ENCODE measurements at places on chromosomes 11 and 22.
A peak's percentile ranks its signal among the peaks of the same experiment; 100 is the strongest.

- DNase-seq: no peak
Observed at GRCh38 chr11:40816976-40817375, 642.5 kb downstream of the LRRC4C start.

- no peak for DNase-seq
Observed at GRCh38 chr22:35629406-35630216, 12.5 kb upstream of the MB start.

DNA sequence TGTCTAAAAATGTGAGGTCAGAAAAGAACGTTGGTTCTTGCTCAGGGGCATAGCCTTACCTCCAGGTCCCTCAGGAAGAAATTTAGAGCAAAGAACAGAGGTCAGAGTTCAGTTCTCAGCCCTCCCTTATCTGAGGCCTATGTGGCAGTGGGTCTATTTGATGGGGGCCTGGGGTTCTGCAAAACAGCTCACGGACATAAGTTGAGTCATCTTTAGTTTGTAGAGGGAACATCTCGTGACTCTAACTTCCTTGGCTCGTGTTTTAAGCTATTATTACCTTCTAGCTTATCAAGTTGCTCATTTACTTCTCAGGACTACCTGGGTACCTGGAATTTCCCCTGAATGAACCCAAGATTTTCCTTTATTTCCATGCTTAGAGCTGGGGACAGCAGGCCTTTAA, 91.3 kb upstream of the AMOTL1 start:
- DNase-seq: no peak

DNA sequence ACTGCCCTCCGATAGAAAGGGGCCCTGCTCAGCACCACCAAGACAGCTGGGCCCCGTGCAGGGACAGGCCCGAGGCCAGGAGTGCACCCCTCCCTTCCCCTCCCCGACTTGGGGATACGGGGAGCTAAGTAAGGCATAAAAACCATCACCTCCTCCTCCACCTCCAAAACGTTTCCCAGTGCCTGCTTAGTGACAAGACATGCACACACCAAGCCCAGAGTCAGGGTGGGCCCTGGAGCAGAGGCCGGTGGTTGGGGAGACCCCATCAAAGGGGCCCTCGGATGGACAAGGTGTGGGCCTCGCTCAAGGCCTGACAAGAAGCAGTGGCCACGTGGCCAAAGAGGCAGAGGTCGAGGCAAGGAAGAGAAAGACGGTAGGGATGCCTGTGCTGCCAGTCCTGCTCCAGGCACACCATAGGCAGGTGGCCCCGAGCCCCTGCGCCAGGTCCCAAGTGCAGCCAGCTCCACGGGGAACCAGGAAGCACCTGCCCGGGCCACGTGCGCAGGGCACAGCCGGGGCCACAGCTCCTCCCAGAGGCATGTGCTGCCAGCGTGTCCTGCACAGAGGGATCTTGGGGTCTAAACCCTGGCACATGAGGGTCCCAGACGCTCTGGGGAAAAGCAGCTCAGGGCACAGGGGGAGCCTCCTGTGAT, 53.0 kb downstream of the BRD1 start:
- no peak for DNase-seq

GRCh38 chr11:94171693-94172440, 43.2 kb downstream of the PANX1 start:
- DNase-seq: no peak

GRCh38 chr11:85137597-85137996, 489.5 kb downstream of the DLG2 start:
- no peak for DNase-seq

GRCh38 chr22:41286639-41287091, 678 bp upstream of the RANGAP1 start:
- peak; percentile 24 for DNase-seq

DNA sequence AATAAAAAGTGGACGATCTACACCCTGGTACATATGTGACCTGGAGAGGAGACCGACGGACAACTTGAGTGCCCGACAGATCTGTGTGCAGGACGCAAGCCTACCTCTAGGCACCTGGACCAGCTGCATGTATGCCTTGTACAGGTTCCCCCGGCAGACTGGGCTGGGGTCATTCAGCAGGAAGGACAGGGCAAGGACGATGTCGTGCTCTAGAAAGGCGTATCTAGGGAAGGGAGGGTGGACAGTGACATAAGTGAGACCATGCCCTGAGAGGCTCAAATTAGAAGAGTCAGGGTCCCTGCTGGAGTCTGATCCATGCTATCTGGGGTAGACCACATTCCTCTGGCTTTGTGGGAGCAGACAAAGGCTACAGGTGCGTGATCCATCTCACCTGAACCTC, 7.9 kb downstream of the RSPH14 start:
- DNase-seq: no peak

DNA sequence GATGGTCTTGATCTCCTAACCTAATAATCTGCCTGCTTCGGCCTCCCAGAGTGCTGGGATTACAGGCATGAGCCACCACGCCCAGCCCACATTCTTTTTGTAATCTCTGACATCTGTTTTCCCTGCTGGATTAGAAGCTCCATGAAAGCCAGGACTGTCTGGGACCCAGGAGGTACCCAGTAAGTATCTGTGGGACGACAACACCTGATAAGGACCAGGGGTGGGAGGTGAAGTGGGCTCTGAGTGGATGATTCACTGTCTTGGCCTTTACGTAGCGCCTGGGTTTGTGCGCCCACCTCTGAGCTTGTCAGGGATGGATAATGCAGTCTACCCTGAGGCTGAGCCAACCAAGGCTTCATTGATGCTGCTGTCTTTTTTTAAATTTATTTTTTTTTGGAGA, 118.8 kb downstream of the ABTB2 start:
- no peak for DNase-seq

DNA sequence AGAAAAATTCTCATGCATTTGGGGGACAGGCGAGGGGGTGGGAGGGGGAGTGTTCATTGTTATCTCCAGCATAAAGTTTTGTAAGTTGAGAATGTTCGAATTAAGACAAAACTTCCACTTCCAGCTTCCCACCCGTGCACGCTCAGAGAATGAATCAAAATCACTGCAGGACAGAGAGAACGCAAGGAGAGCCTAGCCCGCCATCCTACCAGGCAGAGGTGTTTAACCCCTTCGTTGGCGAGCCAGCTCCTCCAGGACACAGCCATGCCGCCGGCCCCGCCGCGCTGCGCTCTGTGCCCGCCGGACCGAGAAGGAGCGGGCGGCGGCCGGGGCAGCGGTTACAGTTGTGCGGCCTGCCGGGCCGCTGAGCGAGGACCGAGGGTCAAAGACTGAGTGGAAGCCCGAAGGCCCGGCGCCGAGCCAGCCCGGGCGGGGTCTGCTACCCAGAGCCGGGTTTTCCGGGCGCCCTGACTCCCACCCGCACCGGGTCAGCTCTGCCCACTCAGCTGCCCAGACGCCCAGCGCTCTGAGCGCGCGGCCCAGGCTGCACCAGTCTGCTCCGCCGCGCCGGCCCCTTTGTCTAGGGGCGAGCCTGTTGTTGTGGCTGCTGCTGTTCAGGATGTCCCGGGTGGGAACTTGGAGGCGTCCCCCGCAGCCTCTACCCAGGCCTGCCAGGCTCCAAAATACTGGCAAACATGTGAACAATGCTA, at the start of gene NOX4:
Gene NOX4 (minus strand): TSS at position 395 of the 710 bp plus-strand sequence. CDS start 129 bp downstream, at position 266.
- no peak for DNase-seq

DNA sequence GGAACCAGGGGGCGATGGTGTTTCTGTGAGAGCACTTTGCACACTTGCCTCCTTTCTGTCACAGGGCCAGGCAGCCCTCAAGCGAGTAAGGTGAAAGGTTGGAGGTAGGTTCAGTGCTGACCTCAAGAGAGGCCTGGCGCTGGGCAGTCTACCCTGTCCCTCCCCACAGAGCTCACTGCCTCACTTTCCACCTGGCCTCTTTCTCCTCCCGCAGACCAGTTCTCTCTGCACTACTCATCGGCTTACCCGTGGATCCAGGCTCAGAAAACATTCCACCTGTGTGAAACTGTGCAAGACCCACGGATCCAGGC, 16.8 kb downstream of the APOL5 start:
- no peak for DNase-seq

GRCh38 chr11:79845002-79845709, 404.3 kb upstream of the TENM4 start:
- no peak for DNase-seq

- DNase-seq: no peak
Observed at GRCh38 chr11:30852645-30853044, 266.5 kb upstream of the MPPED2 start.

DNA sequence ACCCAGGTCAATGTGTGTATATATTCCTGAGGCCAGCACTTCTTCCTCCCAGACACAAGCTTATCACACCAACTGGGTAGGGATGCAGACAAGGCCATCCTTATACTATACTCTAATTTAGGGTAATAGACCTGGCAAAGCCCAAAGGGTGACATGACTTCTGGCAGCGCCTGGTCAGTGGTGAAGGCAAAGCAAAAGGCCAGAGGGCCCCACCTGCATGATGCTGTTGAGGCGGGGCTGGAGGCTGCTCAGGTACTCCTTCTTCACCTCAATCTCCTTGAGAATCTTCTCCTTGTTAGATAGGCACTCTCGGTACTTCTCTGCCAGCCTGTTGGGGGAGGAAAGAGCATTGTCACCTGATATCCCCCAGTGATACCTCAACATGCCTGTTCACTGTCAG, 17.1 kb downstream of the THOC5 start:
- DNase-seq: no peak

- DNase-seq: no peak
Observed at GRCh38 chr22:45210577-45210976, 30.1 kb downstream of the KIAA0930 start.

GRCh38 chr11:33989461-33989860, 62.1 kb upstream of the CAPRIN1 start:
- DNase-seq: no peak

GRCh38 chr22:25045159-25045558, 92.6 kb downstream of the KIAA1671 start:
- no peak for DNase-seq

DNA sequence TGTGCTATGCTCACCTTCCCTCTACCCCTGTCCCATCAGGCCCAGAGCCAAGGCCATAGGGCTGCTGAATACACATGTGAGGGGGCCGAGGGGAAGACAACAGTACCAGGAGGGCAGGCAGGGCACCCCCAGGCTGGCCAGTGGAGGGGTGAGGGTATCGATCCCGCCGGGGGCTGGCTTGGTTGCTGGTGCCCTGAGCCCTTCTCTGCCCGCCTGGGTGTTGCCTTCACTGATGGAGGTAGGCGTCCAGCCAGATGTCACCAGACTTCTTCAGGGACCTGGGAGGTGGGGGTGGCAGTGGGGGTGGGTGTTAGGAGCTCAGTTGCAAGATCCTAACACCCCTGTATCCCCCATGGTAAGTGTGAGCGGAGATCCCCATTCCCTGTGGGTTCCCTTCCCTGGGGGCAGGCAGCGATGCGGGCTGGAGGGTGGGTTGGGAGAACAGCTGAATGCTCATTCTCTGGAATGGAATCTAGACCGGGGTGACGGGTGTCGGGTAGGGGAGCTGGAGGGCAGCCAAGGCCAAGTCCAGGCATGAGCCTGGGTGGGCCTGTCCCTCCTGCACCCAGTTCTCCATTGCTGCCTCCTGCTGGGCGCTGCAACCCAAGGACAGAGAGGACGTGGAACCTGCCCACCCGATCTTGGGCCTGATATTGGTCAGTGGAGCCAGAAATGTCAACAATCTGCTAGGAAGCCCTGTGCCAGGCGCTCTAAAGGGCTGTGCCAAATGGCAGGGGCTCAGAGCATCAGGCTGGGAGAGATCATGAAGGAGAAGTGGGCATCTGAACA, 17.6 kb downstream of the FADS3 start:
- no peak for DNase-seq

DNA sequence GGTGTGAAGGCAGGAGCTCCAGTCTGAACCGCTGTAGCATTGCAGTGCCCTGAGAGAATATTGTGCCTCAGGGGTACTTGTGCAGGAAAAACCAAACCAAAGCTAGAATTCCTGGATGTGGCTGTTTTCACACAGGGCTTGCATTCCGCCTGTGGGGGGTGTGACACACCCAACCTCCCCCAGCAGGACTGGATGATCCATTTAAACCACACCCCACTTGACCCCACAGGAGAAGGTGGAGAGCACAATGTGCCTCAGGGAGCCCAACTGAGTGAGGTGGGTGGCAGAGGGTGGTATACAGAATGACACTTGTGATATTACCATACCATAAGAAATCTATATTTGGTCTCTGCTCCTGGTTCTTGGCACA, 66.9 kb upstream of the SLC22A12 start:
- DNase-seq: no peak

GRCh38 chr11:128503245-128503991, 83.9 kb downstream of the ETS1 start:
- DNase-seq: peak; percentile 30

- DNase-seq: no peak
Observed at GRCh38 chr11:128766591-128767081, 72.8 kb downstream of the FLI1 start.

- no peak for DNase-seq
Observed at GRCh38 chr22:48574776-48575617, 1252.7 kb downstream of the BRD1 start.

- DNase-seq: no peak
Observed at GRCh38 chr11:10645212-10645795, 48.3 kb downstream of the IRAG1 start.

DNA sequence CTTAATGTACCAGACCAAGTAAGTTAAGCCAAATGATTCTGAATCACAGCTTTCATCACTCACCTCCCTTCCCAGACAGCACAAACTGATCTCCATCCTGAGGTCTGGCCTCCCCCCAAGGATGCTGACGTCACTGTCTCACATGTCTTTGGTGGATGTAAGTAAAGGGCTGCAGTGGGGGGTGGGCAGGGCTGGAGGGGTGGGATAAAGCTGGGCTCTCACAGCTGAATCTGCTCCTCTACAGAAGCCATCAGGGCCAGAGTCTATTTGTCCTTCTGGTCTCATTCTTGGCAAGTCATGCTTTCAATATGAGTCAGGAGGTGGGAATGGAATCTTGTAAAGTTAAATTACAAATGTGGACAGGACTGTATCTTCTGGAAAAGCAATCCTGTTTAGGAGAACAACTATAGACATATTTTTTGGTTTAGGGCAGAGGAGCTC, 32.7 kb downstream of the P4HA3 start:
- no peak for DNase-seq

- DNase-seq: no peak
Observed at GRCh38 chr22:36335621-36336020, 52.1 kb downstream of the MYH9 start.

GRCh38 chr22:41779929-41780505, 20.5 kb upstream of the CCDC134 start:
- no peak for DNase-seq

GRCh38 chr11:103601225-103601846, 435.1 kb upstream of the DDI1 start:
- no peak for DNase-seq

GRCh38 chr22:37636949-37637273, 2.6 kb upstream of the SH3BP1 start:
- no peak for DNase-seq

DNA sequence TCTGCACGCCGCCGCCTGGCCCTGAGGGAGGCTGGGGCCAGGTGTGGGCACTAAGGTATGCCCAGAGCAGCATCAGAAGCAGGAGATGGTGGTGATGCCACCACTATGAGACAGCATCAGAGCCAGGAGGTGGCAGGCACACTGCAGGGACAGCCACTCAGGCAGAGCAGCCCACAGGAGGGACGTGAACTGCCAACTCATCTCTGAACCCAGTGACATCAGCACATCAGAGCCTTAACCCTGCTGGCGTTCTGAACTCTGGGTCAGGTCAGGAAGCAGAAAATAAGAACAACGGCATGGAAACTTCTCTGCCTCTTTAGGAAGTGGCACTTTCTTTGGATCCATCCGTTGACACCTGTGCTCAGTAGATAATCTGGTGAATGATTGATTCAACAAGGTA, 14.7 kb upstream of the IFT27 start:
- no peak for DNase-seq

GRCh38 chr11:70828593-70829082, 423.7 kb downstream of the SHANK2 start:
- no peak for DNase-seq

GRCh38 chr11:68455485-68455884, 5.1 kb upstream of the PPP6R3 start:
- no peak for DNase-seq
